Fibroblast of skin of abdomen (primary cell): ENCODE measurements at places on chromosomes 11 and 22.

GRCh38 chr22:30969532-30970355, 679 bp downstream of the TUG1 start:
- DNase-seq: no peak

DNA sequence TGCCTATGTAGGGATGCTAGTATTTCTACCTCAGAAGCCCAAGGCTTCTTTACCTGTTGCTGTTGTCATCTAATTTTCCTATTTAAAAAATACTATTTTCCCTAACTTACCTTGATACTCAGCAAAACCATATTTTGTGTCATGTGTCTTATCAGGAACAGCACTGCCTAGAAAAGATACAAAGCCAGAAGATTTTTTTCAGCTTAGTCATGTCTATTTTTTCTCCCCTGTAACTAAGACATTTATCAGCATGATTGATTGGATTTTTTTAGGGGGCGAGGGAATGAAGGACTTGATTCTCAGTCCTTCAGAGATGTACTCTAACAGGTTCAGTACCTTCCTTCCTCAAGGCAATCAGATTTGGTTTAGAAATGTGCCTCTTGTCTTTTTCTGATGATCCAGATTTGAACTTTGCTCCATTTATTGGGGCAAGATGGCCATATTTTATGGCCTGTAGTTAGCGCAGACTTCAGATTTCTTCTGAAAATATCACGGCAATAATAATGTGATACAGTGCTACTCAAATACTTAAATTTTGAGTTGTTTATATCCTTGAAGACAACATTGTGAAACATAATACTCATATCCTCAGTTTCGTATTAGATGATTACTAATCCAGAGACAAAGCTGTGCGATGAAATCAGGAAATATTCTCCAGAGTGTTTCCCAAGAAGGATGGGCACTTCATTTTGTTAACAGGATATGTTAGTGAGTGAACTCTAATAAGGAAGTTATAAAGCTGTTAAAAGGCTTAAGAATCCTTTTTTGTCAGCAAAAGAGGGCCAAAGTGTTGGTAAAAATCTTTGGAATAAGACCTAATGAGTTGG, 3.8 kb upstream of the PIK3IP1 start:
- DNase-seq: peak; percentile 24

DNA sequence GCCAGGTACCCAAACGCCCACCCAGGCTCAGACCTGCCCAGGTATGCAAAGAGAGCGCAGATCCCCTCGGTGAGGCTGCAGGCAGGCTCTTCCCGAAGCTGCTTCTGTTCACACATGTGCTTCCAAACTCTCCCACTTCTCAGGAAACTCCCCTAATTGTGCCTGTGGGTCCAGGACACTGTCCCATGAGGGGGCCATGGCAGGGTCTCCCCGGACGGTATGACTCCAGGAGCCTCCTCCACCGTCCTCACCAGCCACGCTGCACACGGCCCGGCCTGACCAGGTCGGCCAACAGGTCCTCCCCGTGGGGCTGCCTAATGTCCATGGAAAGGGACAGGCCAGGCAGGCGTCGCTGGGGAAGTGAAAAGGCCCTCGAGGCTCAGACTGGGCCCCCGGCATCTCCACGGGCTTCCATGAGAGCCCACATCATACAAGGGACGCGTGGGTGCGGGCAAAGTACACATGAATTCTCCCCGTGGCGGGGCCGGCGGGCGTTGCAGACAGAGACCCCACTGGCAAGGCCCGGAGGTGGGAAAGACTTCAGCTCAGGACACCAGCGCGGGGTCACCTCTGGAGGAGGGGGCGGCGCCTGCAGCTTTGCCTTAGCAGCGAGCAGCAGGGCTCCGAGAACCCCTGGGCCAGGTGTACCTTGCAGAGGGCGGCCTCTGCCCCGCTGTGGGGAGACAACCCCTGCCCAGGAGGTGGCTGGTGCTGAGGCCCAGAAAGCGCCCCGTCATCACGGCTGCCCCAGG, 526.1 kb downstream of the BRD1 start:
- DNase-seq: no peak

DNA sequence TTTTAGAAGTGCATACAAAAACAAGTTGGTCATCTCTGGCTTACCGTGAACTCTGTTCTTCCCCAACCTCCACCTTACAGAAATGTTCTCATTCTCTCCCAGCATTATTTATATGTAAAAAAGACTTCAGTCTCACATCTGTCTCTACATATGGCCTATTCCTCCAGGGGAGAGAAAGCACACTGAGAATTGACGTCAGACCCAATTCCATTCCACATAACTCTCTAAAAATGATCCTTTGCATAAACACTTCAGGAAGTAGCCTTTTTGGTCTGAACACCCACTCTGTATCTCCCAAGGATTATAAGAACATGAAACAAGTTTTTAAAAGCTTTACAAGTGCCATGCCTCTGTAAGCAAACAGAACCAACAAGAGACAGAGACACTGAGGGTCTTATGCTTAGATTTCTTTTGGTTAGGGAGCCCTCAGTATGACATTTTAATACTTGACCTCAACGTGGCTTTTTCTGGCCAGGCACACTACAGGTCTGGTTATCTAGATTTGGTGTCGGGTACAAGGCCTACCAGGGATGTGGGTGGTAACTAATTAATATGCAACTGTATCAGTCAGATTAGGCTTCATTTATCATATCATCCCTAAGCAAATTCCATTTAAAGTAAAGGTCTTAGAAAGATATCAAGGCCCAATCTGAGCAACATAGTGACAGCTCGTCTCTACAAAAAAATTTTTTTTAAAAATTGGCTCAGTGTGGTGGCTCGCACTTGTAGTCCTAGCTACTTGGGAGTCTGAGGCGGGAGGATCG, 48.5 kb upstream of the PPP2R1B start:
- peak; percentile 77 for DNase-seq

DNA sequence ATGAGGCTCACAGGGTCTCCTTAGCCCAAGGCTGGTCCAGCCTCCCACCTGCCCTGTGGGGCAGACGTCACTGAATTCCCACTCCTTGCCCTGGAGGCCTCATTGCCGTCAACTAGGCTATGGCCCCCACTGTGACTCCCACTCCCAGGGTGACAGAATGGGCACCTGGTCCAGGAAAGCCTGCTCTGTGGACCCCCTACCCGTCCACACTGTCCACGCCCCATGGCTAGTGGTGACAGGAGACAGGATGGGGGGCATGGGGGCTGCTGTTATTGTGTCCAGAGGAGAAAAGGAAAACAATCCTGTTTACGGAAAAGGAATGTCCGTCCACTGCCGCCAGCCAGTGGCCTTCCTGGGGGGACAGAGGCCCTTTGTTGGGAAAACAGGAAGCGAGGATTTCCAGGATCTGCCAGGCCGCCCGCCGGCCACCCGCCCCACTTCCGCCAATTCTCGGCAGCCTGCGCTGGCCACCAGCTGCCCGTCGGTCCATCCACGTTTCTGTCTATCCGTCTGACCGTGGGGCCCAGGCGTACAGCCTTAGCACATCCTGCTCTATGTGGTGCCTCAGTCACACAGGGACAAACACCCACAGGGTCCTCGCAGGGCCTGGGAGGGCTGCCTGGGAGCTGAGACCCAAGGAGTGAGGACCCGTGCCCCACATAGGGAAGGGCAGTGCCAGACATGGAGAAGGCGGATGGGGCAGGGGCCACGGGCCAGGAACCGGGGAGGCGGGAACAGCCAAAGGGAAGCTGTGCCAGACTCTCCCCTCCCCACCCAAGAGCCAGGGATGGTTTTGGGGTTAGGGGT, 19.5 kb downstream of the CRELD2 start:
- no peak for DNase-seq

DNA sequence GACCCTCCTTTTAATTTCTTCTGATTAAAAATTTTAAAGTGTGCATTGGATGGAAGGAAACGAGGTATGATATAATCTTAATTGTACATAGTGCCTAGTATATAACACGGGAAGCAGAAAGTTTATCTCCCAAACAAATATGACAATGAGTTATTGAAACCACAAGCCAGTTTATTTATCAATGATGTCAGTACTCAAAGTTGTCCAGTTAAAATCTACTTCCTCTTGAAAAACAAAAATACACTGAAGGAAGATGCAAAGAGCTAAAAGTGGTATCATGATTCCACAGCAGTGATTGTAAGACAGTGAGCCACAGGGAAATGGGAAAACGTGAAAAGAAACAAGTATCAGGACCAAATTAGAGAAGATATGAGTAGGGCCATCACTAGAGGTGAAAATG, 18.8 kb upstream of the OR5B21 start:
- no peak for DNase-seq

DNA sequence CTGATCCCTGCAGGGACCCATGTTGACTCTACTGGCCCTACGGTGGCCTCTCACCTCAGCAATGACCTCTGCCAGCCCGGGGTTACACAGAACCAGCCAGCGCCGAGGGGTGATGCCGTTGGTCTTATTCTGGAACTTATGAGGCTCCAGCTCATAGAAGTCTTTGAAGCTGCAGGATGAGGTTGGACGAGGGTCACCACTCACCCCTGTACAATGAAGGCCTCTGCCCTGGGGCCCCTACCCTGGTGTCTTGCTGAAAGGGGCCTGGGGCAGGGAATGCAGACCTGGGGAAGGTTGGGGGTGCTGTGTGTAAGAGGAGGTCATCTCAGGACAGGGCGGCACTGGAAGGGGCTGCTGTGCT, 6.8 kb downstream of the PYGM start:
- DNase-seq: no peak

DNA sequence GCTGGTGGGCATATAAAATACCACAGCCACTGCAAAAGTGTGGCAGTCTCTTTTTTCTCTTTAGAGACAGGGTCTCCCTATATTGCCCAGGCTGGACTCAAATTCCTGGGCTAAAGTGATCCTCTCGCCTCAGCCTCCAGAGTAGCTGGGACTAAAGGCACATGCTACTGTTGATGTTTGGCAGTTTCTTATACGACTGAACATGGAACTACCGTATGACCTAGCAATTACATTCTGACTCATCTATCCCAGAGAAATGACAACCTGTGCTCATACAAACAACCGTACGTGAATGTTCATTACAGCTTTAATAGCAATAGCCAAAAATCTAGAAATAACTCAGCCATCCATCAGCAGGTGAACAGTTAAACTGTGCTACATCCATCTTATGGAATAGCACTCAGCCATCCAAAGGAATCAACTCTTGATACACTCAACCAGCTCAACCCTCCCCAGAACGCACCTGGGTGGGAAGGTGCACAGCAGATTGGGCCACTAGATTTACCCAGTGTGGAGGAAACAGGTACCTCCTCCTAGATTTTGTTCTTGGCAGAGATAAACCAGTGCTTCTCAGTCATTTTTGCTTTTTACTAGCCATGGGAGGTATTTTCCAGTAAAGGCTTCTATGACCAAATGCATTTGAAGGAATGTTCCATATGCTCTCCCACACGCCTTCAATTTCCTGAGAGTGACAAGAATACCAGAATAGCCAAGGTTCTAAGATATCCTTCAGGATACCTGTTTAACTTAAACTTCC, 130.5 kb downstream of the MED15 start:
- DNase-seq: no peak

- DNase-seq: no peak
These were observed 34.7 kb upstream of the TOLLIP start for GRCh38 chr11:1344056-1344635.
